Activated CD4-positive, alpha-beta T cell treated with anti-CD3 and anti-CD28 coated beads, Interleukin-2, amount 10 ng/mL, durations not matched to agents 7 days and 5 days (primary cell): ENCODE measurements at places on chromosomes 12 and 14. TPM values are rescaled to one million over a fixed set of nuclear protein-coding genes. Genes with fewer than 3 reads are reported as not detected.
A peak's percentile ranks its signal among the peaks of the same experiment; 100 is the strongest.

- no peak for DNase-seq
These were observed 49.3 kb downstream of the SLC25A21 start for GRCh38 chr14:37122919-37123639.

DNA sequence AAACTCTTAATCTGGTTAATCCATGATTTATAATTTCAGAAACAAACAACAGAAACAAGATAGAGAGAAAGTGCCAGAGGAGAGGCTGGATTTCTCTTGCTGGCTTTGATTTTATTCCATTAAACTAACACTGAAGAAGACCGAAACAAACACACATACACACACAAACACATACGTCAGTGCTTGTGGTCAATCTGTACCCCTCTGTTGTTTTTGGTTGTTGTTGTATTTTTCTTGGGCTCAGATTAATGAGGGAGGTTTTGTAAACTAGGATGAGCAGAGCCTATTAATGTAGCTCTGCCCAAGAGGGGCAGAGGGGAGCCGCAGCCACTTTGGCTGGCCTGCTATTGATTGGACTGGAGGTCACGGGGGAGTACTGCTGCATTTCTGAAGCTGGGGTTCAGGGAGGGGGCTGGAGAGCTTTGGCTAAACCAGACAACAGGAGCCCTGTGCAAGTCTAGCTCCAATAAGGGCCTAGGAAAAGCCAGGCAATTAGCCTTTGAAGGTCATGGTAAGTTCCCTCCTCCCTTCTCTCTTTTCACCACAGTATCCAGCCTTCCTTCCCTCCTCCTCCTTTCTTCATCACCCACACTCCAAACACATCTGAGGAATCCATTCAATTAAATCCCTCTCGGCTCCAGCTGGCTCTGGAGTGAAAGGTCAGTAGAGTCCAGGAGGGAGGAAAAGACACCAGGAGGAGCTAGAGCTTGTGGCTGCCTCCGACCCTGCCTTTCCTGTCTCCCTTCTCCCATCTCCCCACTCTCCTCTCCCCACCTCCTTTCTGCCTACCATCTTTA lies 344.1 kb upstream of the LMO3 start:
- no peak for DNase-seq

- DNase-seq = no peak
These were observed 30.6 kb upstream of the SLC38A2 start for GRCh38 chr12:46402941-46403718.

- no peak for DNase-seq
These were observed 77.4 kb upstream of the TMPO start for GRCh38 chr12:98437806-98438595.

- peak; percentile 22 for DNase-seq
These were observed 1.2 kb downstream of the PELI2 start for GRCh38 chr14:56119201-56119981.

- no peak for DNase-seq
These were observed 192.8 kb upstream of the AMIGO2 start for GRCh38 chr12:47272412-47273190.

GRCh38 chr14:22112004-22112403 lies 438.4 kb upstream of the OR4E1 start:
- peak; percentile 51 for DNase-seq

GRCh38 chr14:61211476-61212255 lies 69.5 kb downstream of the TMEM30B start:
- no peak for DNase-seq

DNA sequence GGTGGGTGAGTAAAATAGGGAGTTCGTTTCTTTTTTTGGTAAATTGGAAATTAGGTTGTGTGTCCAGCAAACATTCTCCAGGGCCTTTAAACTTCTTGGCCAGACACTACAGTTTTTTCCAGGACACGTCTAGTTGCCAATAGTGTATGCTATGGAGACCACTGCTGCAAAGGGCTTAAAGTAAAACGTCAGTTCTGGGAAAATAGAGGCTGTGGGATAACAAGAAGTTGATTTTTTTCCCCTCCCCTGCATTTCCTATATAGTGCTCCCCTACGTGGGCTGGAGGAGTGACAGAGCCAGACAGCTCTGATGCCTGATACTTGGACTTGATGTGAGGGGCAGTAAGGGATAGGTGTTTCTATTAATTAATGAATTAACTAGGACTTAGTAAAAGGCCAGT lies 2.4 kb downstream of the ACVR1B start:
- DNase-seq = no peak

- DNase-seq = no peak
These were observed 138.4 kb upstream of the DCN start for GRCh38 chr12:91320999-91321398.

- no peak for DNase-seq
These were observed 1.4 kb downstream of the PTHLH start for GRCh38 chr12:27971121-27971489.

GRCh38 chr12:87150969-87151662 lies 878.1 kb downstream of the C12orf50 start:
- DNase-seq = no peak

GRCh38 chr12:15818418-15818817 lies 29.2 kb upstream of the EPS8 start:
- DNase-seq = no peak

DNA sequence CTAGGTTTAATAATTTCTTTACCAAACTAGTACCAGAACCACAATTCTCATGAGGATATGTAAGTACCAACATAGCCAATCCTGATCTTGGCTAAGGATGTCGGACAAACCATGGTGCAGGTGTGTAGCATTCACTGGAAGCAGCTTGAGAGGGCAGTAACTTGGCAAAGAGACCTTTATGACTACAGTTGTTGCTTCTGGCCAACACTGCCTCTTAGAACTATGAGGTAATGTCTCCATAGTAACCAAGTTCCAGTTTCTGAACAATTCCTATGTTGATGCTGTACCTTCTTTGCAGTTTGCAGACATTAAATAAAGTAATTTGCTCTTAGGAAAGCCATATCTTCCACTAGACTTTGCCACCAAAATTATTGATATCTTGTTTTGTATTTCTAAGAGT lies at the start of gene LMNTD1:
LMNTD1 (minus strand) TSS at position 186 of the 400 bp plus-strand sequence. CDS start 324 bp downstream, outside the sequence.
- DNase-seq = no peak

DNA sequence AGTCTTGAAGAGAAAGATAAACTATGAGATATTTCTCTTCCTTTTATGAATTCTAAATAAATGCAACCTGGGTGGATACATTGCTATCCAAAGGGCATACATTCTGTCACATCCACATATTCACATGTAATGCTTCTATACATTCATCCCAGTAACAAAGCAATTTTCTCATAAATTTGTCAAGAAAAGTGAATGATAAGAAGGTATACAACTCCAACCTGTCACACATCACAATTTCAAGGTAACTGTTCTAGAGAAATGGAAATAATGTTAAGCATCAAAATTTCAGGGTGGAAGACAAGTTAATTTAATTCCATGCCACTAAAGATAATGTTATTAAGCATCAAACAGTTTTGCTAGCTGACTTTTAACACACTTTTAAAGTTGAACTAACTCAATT lies 212.9 kb downstream of the SYT10 start:
- no peak for DNase-seq

DNA sequence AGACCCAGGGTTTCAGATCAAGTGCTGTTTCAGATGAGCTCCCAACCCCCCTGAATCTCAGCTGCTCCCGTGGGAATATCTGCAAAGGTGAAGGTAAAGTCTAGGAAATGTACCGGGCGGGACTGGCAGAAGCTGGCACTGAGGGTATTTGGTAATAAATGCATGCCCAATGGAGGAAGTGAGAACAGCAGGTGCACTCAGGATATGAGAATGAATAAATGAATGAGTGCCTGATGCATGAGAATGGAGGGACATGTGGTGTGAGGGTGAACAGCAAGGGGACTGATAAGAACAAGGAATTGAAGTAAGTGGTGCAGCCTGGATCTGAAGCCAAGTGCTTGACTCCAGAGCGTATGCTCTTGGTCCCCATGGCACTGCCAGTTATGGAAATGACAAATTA lies 11.6 kb downstream of the RAPGEF3 start:
- no peak for DNase-seq

Gene DLK1
- total RNA-seq = not detected

Gene TAS2R8
- not detected for total RNA-seq

Gene KRT7
- 2.2 TPM for total RNA-seq

Gene CCNK
- total RNA-seq = 86.8 TPM

Gene CMKLR1
- not detected for total RNA-seq

Gene LRRC9
- total RNA-seq = not detected

Gene SLCO1C1
- not detected for total RNA-seq

Gene IFI27
- 158 TPM for total RNA-seq

Gene ASB2
- total RNA-seq = 20.7 TPM
